ENCODE measurements at places on chromosomes 6 and 20.

DNA sequence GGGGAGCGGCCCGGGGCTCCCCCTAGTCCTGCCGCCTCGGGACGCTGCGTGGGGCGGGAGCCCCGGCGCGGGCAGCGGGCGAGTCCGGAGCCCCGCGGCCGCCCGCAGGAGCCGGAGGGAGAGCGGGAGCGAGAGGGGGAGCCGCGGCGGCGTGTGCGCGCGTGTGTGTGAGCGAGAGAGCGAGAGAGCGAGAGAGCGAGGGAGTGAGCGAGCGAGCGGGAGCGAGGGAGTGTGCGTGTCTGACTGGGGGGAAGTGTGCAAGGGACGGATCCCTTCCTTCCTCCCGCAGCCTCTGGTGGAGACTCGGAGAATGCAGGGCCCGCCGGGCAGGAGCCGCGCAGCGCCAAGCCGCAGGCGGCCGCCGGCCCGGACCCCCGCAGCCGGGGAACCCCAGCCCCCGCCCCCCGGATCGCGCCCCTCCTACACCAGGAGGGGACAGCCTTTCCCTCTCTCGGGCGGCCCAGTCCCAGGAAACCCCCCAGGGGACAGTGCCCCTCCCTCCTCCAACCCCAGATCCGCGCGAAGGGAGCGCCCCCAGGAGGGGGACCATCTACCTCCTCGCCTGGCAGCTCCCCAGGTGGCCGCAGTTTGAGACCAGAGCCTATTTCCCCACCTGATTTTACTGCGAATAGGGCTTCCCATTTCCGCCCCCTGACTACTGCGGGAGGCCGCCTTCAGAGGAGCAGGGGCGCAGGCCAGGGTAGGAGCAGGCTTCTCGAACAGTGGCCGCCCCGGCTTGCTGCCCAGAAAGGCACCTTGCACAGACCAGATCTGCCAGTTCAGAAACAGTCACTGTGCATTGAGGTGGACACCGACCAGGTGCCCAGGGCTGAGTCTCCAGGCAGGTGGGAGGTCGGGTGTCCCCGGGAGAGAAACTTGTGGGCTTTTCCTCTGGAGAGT is at the start of gene CDH22:
CDH22 (minus strand) TSS at position 241 of the 900 bp plus-strand sequence. CDS start 57,204 bp downstream, outside the sequence.
- peak; percentile 89 for DNase-seq

DNA sequence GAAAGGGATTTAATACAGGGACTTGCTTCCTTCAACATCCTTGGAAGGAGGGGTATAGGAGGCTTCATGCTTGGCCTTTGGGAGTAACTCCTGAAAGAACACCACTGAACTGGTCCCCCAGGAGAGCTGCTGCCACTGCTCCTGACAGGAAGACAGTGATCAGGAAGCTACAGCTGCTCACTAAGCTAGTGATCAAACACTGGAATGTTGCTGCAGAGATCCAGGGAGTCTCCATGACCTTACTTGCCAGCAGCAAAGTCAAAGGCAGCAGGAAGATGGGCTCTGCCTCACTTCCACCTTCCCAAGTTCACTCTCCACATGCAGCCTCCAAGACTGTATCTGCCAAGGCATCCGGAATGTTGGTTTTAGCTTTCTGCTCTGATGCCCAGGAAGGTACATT is 31.8 kb downstream of the PIM1 start:
- DNase-seq: no peak

GRCh38 chr6:16575655-16576054 is 185.6 kb downstream of the ATXN1 start:
- no peak for DNase-seq

- DNase-seq: peak; percentile 25
These were observed 9.6 kb upstream of the PKIG start for GRCh38 chr20:44572551-44573500.

DNA sequence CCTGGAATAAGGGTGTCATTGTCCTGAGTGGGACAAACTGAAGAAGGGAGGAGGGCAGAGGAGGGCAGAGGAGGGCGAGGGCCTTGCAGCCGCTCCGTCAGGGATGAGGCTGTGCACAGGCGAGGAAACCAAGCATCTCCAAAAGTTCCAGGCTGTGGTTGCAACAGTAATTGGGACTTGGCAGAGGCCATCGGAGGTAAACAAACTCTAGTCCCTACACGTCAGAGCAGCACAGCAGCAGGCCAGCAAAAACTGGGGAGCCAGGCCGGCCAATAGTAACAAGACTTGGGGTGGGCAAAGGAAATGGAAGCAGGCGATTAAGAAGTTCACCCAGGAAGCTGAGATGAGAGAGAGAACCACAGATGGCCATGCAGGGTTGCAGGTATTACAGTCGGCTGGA is 142.8 kb downstream of the SMOC2 start:
- no peak for DNase-seq
